ENCODE measurements at places on chromosomes 11 and 22.

DNA sequence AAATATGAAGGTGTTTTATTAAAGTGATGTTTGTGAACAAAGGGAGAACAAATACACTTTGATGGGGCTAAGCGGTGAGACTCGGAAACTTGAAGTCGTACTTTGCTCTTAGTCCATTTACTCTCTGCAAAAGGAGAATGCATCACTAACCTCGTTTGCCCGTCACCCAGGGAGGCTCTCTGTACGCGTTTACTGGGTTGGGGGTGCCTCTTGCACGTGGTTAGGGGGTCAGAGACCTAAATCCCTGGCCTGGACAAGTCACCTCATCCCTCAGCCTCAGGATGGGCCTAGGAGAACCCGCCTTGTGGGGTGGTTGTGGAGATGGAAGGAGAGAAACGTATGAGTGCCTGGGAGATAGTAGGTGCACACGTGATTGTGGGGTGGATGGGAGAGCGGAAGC, 803 bp upstream of the IFT27 start:
- no peak for DNase-seq
- H3K27me3 ChIP-seq = peaks cover 36% of the 10 kb centered on the region
- H3K36me3 ChIP-seq = peaks cover 20% of the 10 kb centered on the region
- H3K4me3 ChIP-seq = peak overlapping the region; percentile 91
- peaks cover 31% of the 10 kb centered on the region for H3K4me1 ChIP-seq

DNA sequence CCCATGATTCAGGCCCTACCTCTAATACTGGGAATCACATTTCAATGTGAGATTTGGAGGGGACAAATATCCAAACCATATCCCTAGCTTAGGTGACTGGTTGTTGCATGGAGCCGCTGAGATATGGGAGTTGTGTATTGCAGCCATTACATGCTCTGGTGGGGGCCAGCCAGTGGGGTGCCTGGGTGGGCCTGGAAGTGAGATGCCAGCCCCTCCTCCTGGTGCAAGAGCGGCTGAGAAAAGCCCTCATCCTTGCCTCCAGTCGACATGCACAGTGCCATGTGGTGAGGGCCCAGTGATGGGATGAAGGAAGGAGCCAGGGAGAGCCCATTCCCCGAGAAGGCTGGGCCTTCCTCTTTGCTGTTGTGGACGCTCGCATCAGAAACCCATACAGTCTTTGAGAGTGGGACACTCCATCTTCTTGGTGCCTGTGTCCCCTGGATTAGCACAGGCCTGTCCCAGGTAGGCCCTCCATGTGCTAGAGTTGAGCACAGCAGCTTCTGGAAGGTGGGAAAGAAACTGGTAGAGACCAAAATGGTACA, 1043.0 kb downstream of the TBC1D22A start:
- H3K4me1 ChIP-seq = peaks cover 18% of the 10 kb centered on the region
- no peaks in the 10 kb centered on the region for H3K36me3 ChIP-seq
- H3K4me3 ChIP-seq = no peak overlapping the region
- H3K27ac ChIP-seq = no peak overlapping the region

DNA sequence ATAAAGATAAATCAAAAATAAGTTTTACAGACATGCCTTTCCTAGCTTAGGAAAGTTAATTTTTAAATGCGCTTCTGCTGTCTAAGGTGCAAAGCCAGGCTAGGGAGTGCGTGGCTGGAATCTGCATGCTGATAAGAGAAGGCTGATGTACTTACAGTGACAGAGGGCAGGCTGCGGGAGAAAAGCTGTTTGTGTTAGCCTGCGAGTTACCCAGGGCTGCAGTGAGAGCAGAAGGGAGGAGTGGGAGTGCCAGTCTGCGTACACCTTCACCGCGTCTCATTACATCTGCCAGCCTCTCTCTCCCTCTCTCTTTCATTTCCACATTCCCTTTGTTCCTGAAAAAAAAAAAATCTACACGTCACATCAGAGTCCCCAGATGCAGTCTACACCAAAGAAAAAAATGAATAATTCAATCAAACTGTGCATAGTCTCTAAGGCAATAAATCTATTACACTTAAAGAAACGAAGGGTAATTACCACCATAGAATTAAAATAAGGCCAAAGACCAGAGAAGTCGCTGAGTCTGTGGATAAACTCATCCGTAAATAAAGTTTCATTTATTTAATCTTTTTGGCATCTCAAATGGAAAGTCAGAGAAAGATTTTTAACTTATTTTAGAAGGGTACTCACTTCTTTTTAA, 126.4 kb upstream of the C11orf58 start:
- no peaks in the 10 kb centered on the region for H3K36me3 ChIP-seq
- peak overlapping the region; percentile 87 for H3K4me3 ChIP-seq
- H3K4me1 ChIP-seq = peaks cover 34% of the 10 kb centered on the region
- DNase-seq = peak; percentile 54

- peaks cover 27% of the 10 kb centered on the region for H3K27me3 ChIP-seq
- H3K4me1 ChIP-seq = peaks cover 22% of the 10 kb centered on the region
- no peaks in the 10 kb centered on the region for H3K36me3 ChIP-seq
- H3K4me3 ChIP-seq = no peak overlapping the region
- DNase-seq = no peak
Measured at GRCh38 chr11:535210-535518, 212 bp downstream of the HRAS start.

DNA sequence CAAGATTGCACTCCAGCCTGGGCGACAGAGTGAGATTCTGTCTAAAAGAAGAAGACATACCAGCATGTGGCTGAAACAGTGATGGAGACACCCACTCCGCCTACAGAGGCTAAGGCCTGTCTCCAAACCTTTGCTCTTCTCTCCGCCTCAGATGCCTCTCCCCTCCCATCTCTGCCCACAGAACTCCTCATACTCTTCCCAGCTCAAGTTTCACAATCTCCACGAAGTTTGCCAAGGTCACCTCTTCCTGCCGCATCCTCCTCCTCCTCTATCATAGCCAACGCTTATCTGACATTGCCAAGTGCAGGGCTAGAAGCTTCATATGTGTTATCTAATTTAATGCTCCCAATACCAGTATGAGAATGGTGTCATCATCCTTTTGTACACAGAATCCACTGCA, 25.9 kb upstream of the FBLN1 start:
- peaks cover 14% of the 10 kb centered on the region for H3K27me3 ChIP-seq
- no peak overlapping the region for H3K4me3 ChIP-seq
- H3K4me1 ChIP-seq = peaks cover 41% of the 10 kb centered on the region
- H3K36me3 ChIP-seq = no peaks in the 10 kb centered on the region
- DNase-seq = no peak

GRCh38 chr22:28072066-28072465, 153.0 kb upstream of the PITPNB start:
- DNase-seq = no peak
- H3K4me3 ChIP-seq = no peak overlapping the region
- H3K36me3 ChIP-seq = peaks cover 28% of the 10 kb centered on the region
- H3K27me3 ChIP-seq = no peaks in the 10 kb centered on the region
- H3K27ac ChIP-seq = no peak overlapping the region

DNA sequence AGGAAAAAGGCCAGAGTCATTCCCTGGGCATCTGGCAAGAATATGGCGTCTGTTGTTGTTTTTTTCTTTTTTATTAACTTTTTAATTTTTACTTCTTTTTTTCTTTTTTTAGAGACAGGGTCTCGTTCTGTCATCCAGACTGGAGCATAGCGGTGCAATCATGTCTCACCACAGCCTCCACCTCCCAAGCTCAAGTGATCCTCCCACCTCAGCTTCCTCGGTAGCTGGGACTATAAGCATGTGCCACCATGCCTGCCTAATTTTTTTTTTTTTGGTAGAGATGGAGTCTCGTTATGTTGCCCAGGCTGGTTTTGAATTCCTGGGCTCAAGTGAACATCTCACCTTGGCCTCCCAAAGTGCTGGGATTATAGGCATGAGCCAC, 54.0 kb upstream of the PRDM11 start:
- H3K27me3 ChIP-seq = peaks cover 35% of the 10 kb centered on the region
- peaks cover 18% of the 10 kb centered on the region for H3K4me1 ChIP-seq
- H3K36me3 ChIP-seq = no peaks in the 10 kb centered on the region
- H3K27ac ChIP-seq = no peak overlapping the region
- no peak for DNase-seq
- no peak overlapping the region for H3K4me3 ChIP-seq

GRCh38 chr11:24932110-24933000, 435.5 kb downstream of the LUZP2 start:
- peak; percentile 1 for DNase-seq
- H3K27ac ChIP-seq = peak overlapping the region; percentile 55
- H3K36me3 ChIP-seq = no peaks in the 10 kb centered on the region
- peaks cover 6% of the 10 kb centered on the region for H3K4me1 ChIP-seq
- no peaks in the 10 kb centered on the region for H3K27me3 ChIP-seq

GRCh38 chr11:64253481-64253880, 2.2 kb downstream of the PLCB3 start:
- H3K27ac ChIP-seq = no peak overlapping the region
- no peaks in the 10 kb centered on the region for H3K27me3 ChIP-seq
- H3K36me3 ChIP-seq = peaks cover 5% of the 10 kb centered on the region
- peak overlapping the region; percentile 28 for H3K4me3 ChIP-seq
- no peak for DNase-seq

- H3K27ac ChIP-seq = no peak overlapping the region
- H3K36me3 ChIP-seq = no peaks in the 10 kb centered on the region
- no peak for DNase-seq
- H3K4me3 ChIP-seq = no peak overlapping the region
Measured at GRCh38 chr11:64288353-64288750, 2.7 kb downstream of the GPR137 start.

- H3K4me1 ChIP-seq = peaks cover 36% of the 10 kb centered on the region
- DNase-seq = no peak
- no peak overlapping the region for H3K27ac ChIP-seq
- H3K27me3 ChIP-seq = no peaks in the 10 kb centered on the region
- H3K36me3 ChIP-seq = no peaks in the 10 kb centered on the region
- H3K4me3 ChIP-seq = no peak overlapping the region
Measured at GRCh38 chr11:127632976-127633680, 632.6 kb upstream of the KIRREL3 start.

DNA sequence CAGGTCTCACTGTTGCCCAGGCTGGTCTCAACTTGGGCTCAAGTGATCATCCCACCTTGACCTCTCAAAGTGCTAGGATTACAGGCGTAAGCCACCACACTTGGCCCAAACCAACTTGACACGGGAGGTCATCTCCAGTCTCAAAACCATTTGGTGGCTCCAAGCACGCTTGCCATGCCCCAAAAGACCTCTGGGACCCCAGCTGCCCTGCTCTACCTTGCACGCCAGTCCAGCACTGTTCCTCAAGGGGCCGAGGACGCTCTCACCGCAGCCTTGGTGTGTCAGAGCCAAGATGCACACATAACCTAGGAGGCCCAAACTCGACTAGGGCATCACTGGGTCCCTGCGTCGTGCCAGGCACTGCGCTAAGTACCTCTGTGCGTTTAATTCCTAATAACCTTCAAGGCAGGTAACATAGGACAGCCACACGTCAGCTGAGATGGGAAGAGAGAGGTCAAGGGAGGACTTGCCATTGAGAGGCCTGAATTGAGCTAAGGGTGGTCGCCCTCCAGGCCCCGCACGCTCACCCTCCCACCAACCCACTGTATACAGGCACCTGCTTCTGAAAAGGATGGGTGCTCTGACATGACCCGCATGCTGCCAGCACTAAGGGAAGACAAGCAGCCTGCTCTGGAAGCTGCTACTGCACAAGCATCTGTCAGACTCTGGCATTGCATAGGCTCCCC, 4.6 kb upstream of the GAS2L1 start:
- H3K4me1 ChIP-seq = peaks cover 19% of the 10 kb centered on the region
- no peaks in the 10 kb centered on the region for H3K27me3 ChIP-seq
- H3K36me3 ChIP-seq = peaks cover 42% of the 10 kb centered on the region
- peak overlapping the region; percentile 85 for H3K27ac ChIP-seq
- no peak for DNase-seq

DNA sequence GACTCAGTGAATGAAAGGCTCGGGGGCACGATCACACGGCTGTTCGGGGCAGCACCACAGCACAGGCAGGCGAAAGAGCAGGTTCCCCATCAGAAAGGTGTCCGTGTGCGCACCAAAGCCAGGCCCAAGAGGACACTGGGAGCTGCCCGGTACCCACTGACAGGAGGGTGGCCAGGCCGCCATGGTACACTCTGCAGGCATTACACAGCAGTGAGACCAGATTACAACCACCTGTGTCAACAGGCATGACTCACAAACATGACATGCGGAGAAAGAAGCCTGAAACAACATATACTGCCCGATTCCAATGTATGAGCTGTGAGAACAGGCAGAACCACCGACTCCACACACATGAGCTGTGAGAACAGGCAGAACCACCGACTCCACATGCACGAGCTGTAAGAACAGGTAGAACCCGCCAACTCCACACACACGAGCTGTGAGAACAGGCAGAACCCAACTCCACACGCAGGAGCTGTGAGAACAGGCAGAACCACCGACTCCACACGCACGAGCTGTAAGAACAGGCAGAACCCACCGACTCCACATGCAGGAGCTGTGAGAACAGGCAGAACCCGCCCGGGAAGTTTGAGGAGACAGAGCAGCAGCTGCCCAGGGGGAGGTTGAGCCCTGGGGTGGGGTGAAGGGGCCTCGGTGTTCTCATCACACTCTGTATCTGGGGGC, 32.6 kb downstream of the KIAA0930 start:
- no peak for DNase-seq
- H3K27me3 ChIP-seq = peaks cover 6% of the 10 kb centered on the region
- H3K36me3 ChIP-seq = no peaks in the 10 kb centered on the region
- H3K27ac ChIP-seq = peak overlapping the region; percentile 57
- peaks cover 77% of the 10 kb centered on the region for H3K4me1 ChIP-seq

- no peaks in the 10 kb centered on the region for H3K36me3 ChIP-seq
- H3K27me3 ChIP-seq = peaks cover 18% of the 10 kb centered on the region
- H3K27ac ChIP-seq = no peak overlapping the region
Measured at GRCh38 chr11:133011604-133012003, 520.7 kb downstream of the OPCML start.

GRCh38 chr11:94715225-94715624, 52.9 kb upstream of the AMOTL1 start:
- no peak for DNase-seq
- H3K27me3 ChIP-seq = peaks cover 6% of the 10 kb centered on the region
- no peaks in the 10 kb centered on the region for H3K36me3 ChIP-seq
- no peak overlapping the region for H3K27ac ChIP-seq
- no peak overlapping the region for H3K4me3 ChIP-seq

GRCh38 chr11:70650075-70650909, 252.0 kb downstream of the CTTN start:
- peaks cover under 1% of the 10 kb centered on the region for H3K4me1 ChIP-seq
- H3K36me3 ChIP-seq = no peaks in the 10 kb centered on the region
- H3K27me3 ChIP-seq = peaks cover 44% of the 10 kb centered on the region
- H3K4me3 ChIP-seq = no peak overlapping the region

DNA sequence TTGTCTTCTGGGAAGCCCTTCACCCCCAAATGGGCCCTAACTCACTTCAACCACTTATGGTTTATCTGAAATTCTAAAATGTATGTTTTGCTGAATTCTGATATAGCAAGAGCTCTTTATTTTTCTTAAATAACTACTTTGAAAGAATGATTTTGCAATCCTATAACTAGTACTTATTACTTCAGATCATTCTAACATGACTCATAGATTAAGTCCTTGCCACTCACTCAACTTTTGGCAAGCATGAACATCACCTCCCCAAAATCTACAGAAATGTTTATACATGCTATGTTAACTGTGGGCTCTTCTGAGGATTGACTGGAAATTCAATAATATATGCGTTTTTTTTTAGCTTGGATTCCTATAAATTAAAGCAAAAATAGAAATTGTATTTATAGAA, 367.4 kb upstream of the FAT3 start:
- no peaks in the 10 kb centered on the region for H3K27me3 ChIP-seq
- no peaks in the 10 kb centered on the region for H3K4me1 ChIP-seq
- no peak overlapping the region for H3K27ac ChIP-seq
- no peaks in the 10 kb centered on the region for H3K36me3 ChIP-seq

- H3K27me3 ChIP-seq = no peaks in the 10 kb centered on the region
- DNase-seq = no peak
Measured at GRCh38 chr11:37519781-37520180, 921.7 kb upstream of the RAG2 start.

GRCh38 chr11:102676084-102676483, 29.5 kb downstream of the MMP27 start:
- no peaks in the 10 kb centered on the region for H3K36me3 ChIP-seq
- H3K4me3 ChIP-seq = no peak overlapping the region
- H3K4me1 ChIP-seq = no peaks in the 10 kb centered on the region
- H3K27ac ChIP-seq = no peak overlapping the region

Data from nephron progenitor cell (in vitro differentiated cells).